ENCODE measurements at places on chromosomes 11 and 22.

GRCh38 chr11:72072348-72072747, 8.0 kb downstream of the NUMA1 start:
- DNase-seq = no peak

GRCh38 chr22:36208914-36209313, 7.3 kb upstream of the APOL4 start:
- DNase-seq = no peak

GRCh38 chr11:75505916-75506692, 19.6 kb downstream of the GDPD5 start:
- no peak for DNase-seq

- peak; percentile 28 for DNase-seq
These were observed at the start of gene PRAME for GRCh38 chr22:22558972-22559603. PRAME (minus strand) TSS chr22:22559265; CDS start chr22:22556832, 2,433 bp downstream.

- DNase-seq = no peak
These were observed 38.9 kb upstream of the LUZP2 start for GRCh38 chr11:24457985-24458384.
